ENCODE measurements at places on chromosomes 13 and 19.

- DNase-seq = no peak
Measured at GRCh38 chr13:95698047-95698749, 21.3 kb downstream of the DNAJC3 start.

DNA sequence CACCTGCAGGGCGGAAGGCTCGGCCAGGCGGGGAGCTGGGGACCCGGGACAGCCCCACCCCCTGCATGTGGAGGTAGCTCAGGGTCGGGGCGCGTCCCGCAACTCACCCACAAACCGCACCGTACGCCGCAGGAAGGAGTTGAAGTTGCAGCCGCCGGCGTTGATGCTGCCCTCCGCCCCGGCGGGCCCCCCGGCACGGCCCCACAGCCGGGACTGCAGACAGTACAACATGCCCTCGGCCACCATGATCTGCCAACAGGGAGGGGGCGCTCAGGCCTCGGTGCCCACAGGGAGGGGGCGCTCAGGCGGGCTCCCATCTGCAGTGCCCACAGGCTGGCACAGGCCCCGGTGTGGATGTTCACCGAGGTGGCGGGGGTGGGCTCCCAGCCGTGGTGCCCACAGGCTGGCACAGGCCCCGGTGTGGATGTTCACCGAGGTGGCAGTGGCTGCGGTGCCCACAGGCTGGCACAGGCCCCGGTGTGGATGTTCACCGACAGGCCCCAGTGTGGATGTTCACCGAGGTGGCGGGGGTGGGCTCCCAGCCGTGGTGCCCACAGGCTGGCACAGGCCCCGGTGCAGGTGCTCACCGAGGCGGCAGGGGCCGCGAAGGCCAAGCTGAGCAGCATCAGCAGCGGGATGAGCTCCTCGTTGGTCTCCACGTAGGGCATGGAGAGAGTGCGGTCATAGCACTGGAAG is 6.5 kb downstream of the PLPPR3 start:
- no peak for DNase-seq

DNA sequence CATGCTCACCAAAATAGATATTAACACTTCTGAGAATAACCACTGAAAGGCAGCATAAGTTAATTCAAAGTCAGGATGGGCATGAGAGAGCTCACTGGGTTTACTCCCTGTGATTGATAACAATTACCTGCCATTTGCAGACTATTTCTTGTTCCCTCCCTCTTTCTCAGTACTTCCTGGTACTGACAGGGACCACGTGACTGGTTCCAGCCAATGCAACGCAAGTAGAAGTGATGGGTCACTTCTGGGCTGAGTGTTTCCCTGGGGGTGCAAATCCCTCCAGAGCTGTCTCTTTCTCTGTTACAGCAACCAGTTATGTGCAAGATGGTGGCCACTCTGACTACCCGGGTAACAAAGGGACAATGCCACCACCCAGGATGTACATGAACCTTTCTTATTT is 118.8 kb downstream of the EFNB2 start:
- DNase-seq = no peak

DNA sequence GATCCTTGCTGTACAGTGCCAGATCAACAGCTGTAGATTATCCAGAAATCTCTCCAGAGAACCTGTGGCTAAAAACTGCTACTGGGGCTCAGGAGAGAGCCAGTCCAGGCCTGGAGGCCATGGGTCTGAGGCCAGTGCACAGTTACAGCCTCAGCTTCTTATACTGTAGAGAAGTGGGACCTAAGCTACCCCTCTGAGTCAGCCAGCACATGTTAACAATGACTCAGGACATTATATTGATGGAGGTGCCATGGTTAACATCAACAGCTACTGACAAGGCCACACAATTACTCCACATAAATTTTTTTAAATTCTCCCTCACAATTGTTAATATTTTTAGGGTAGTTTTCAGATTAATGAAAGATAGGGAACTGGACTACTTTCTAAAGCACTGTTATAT is 138.5 kb downstream of the RBM26 start:
- no peak for DNase-seq

DNA sequence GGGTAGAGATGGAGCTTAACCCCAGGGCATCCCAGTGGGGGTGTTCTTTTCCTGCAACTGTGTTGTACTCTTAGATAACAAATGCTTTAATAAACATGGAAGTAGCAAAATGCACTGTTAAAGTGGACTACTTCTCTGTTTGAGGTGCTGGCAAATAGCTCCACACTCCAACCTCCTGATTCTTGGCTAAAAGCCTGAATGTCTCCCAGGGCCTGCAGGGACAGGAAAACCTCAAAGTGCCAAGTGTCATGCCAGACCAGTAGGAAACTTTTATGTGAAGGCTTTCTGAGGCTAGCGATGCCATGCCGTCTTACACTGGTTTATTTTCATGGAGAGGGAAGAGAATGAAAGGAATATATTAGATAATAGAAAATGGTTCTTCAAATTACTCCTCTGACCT is 6.8 kb downstream of the FREM2 start:
- no peak for DNase-seq

DNA sequence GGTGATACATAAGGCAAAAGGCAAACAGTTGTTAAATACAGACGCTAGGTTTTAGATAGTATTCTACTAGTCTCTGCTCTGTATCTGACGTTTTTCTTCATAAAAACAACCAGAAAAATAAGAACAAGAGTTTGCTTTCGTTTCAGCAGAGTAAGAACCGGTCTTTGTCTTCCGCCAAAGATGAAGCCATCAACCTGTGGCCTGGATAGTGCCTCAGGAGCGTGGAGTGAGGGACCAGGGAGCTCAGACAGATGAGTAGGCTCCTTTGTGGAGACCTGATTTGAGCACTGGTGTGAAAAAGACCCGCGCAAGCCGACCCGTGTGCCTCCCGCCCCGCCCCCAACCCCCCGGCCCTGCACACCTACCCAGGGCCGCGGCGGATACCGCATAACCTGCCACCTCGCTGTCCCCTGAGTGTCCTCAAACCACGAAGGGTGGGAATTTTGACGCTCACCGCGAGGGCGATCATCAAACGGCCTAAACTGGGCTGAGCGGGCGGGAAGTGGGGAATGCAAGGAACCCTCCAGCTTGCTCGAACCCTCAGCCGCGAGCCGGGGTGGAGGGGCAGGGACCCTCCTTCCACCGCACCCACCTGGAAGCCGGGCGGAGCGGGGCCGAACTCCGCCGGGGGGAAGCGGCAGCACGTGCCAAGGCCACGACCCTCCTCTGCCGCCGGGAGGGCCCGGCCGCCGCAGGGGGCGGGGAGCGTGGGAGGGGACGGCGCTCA is 866 bp upstream of the LMO7 start:
- no peak for DNase-seq
